ENCODE measurements at places on chromosomes 5 and 9. TPM values are rescaled to one million over a fixed set of nuclear protein-coding genes. Genes with fewer than 3 reads are reported as not detected.

DNA sequence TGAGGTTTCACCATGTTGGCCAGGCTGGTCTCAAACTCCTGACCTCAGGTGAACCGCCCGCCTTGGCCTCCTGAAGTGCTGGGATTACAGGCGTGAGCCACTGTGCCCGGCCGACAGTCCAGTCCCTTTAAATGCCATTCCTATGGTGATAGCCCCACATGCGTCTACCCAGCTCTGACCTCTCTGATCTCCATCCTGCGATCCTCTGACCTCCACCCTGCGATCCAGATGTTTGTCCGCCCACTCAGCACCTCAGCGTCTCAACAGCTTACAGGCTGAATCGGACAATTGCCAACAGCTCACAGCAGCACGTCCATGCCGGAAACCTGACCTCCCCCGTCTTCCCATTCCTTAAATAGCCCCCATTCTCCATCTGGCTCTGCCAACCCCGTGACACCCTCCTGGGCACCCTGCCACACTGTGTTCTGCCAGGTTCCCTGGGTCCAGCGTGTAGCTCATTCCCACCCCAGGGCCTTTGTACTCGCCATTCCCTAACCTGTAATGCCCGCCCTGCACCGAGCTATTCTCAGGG is 44.0 kb upstream of the RNU6ATAC start:
- peak; percentile 72 for DNase-seq

DNA sequence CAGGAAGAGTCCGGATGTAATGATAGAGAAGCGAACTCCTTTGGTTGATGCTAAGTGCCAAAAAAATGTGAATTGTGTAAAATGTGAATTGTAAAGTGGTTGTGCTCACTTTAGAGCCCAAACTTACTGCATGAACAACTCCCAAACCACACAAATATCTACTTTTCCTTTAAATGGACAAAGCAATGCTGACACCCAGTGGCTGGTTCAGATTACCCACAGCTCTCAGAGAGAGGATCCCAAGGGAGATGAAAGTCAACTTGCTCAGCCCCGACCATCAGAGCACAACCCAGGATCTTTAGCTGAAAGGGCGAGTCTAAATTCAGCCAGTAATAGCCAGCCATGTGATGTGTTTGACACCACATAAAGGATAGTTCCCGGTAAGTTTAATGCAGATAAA is 133.7 kb downstream of the NMUR2 start:
- DNase-seq, result no peak

DNA sequence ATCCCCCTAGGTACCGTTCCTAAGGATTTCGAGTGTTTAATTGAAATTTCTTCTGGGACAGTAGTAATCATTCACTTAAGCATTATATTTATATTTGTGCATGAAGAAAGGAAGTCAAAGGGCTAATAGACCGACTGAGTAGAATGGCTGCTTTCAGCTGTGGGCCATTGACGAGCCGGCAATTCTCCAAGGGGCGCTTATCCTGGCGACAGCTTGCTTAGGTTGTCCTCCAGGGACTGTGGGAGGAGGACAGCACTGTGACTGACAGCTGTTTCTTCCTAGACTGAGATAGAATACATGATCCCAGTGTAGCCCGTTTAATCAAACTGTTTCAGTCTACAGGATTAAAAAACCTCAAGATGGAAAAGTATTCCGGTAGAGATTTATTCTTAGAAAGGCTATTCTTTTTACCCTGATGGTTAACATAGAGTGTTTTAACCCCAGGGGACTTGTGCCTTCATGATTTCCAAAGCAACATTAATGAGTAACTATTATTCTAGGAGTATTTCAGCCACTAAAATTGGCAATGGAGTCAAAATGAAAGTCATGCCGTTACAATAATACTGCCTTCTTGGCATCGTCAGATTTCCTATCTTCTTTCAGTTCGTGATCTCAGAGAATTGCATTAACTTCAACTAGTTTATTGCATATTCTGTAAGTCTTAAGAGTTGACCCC is 943.1 kb upstream of the WWC1 start:
- DNase-seq, result no peak

GSN gene
- 631 TPM for total RNA-seq

DNA sequence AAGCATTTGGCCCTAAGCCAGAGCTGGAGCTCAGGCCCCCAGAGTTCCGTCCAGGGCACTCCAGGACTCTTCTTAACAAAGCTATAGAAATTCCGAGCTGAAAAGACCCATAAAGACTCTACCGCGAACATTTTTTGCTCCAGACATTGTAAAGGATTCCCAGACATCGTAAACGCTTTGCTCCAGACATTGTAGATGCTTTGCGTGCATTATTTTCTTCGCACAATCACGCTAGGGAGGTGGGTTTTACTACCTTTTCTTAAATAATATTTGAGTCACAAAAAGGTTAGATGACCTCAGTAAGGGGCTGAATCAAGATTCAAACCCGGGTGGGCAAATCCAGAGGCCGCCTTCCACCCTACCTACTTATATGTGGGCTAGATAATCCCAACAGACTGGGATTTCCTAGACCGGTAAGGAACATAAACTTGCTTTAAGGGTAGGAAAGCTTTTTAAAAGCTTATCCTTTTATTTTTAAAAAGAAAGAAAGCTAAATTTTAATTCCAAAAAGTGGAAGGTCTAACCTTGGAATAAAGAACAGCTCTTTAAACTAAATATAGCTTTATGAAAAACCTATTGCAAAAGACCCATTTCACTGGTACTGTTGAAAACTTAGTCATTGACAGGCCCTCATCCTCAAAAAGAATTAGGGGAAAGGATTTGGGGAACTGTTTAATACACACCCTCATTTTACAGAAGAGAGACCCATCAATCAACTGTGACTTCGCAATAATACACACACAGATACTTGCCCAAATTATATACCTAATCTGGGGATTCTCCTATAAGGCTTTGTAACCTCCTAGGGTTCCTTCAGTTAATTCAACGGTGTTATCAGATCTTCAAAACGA is 822 bp upstream of the TNIP1 start:
- no peak for DNase-seq

- no peak for DNase-seq
Observed at GRCh38 chr5:72760259-72760658, 56.2 kb upstream of the TNPO1 start.

DNA sequence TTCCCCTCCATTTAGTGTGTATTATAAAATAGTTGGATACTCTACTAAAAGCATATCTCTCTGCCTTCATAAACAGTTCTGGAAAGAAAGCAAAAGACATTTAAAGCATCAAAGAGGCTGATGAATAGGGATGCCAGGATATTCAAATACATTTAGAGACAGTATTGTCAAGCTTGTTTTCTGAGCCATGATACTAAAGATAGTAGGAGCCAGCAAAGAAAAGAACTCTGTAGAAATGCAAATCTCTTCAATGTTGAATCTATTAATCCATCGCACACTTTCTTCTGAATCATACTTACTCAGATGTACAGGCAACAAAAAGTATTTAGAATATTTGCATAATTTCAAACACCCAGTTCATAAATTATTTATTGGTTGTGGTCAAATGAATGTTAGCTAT is 207.1 kb upstream of the MEF2C start:
- no peak for DNase-seq

DNA sequence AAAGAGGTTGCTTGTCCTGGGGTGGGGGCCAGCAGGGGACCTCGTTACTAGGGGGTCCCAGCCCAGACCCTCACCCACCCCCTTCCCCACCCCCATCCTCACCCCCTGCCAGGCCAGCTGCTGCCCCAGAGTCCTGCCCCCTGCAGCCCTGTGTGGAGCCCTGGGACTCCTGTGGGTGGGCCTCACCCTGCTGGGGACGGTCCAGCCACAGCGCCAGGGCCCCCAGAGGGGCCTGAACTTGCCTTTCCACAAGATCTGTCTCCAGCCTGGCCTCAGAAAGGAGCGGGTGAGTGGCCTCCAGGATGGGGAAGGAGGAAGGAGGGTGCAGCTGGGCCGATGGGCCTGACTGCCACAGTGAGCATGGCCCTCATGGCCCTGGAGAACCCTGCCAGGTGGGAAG is 7.5 kb upstream of the PTGDS start:
- no peak for DNase-seq

SPACA9 gene
- total RNA-seq, result 4.6 TPM

- peak; percentile 15 for DNase-seq
Observed at GRCh38 chr5:67799732-67800234, 415.8 kb upstream of the PIK3R1 start.

- no peak for DNase-seq
Observed at GRCh38 chr5:10611290-10611689, 47.4 kb downstream of the ANKRD33B start.

DNA sequence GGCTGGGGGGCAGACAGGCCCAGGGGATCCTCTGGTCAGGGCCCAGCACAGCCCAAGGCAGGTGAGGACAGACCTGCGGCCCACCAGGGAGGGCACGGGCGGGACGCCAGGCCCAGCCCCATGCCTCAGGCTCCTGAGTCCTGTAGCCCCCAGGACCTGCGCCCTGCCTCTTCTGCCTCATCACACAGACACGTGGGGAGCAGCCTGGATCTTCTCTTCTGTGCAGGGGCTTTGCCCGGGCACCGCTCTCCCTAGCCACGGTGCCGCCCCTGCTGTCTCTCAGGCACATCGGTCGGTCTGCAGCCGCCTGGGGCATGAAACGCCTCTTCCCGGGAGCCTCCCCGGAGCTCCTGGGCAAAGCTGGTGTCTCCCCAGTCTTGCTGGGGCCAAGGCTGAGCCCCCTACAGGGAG is 40.2 kb upstream of the EGFL7 start:
- DNase-seq, result no peak

- no peak for DNase-seq
Observed at GRCh38 chr9:87871425-87872078, 11.1 kb upstream of the SPATA31E1 start.

DNAH5 gene
- 9.8 TPM for total RNA-seq

DNA sequence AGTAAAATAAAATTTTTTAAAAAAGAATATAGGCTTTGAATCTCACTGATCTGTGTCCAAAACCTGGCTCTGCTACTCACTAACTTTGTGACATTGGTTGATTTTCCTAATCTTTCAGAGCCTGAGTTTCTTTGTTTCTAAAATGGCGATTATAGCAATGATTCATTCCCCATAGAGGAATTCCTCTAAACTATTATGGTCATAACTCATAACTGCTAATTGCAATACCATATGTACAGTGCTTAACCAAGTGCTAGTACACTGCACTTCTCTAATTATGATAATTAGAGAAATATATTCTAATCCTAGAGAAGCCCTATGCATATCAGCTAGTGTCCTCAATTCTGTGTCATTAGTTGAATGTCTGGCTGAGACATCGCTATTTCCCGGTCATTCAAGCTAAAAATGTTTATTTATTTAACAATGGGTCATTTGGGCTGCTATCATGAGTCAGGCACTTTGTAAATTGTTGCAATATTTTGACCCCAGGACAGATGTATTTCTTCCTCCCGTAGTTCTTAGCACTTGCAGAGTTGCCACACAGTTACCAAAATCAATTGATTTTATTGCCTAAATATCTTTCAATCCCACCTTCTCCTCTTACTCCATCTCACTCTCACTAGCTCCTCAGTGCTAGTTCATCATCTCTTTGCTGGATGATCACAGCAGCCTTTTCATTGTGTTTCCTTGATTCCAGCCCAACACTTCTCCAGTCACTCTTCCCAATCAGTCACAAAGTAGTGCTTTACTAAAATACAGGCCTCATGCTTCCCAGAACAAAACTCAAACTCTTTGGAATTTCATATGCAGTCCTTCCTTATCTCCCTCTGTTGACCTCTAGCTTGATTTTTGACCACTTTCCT is 200.9 kb upstream of the PAPPA start:
- DNase-seq, result no peak

- DNase-seq, result no peak
Observed at GRCh38 chr9:108656566-108656965, 199.2 kb downstream of the ACTL7B start.

- no peak for DNase-seq
Observed at GRCh38 chr9:78014776-78015175, 16.8 kb downstream of the GNAQ start.

DNA sequence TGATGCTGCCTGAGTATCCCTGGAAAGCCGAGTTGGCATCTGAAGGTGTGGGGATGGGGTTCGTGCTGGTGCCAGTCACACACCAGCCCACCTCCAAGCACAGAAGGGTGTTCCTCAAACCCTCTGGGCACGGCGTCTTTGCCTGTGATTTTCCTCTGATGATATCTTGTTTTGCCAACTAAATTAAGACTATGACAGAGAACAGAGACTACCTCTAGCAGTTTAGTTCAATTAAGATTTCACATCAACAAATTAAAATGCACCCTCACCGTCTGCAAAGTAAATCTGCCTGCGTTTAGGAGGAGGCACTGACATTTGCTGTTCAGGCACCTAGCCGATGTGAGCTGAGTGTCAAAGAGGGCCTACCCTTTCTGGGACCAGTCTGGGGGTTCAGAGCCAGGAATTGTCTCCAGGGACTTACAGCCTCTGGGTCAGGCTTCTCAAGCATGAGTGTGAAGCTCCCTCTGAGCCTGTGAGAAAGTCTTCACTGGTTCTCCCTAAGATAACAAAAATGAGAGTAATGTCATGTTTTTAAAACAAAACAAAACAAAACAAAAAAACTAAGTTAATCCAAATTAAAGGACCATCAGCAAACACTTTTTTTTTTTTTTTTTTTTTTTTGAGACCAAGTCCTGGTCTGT is 55.4 kb upstream of the CTNNA1 start:
- DNase-seq, result no peak

- no peak for DNase-seq
Observed at GRCh38 chr9:71924576-71924975, 13.1 kb downstream of the C9orf85 start.

DNA sequence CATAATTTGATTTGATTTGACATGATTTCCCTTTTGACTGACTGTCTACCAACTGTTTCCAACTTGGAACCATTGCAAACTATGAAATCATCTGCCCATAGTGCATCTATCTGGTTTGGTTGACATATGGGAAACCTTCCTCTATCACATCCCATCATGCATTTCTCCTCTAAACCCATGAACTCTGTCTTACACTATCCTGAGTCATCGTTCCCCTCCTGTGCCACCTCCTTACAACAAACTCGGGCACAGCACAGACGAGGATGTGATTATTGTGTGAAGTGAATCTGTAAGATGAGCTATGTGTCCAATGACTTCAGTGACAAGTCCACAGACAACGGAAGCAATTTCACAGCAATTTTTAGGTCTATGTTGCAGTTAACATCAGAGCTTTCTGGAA is 126.1 kb downstream of the NPR3 start:
- no peak for DNase-seq

GRCh38 chr5:43893951-43894684 is 291.1 kb downstream of the NNT start:
- DNase-seq, result no peak

TPRN gene
- 15.2 TPM for total RNA-seq

FBLL1 gene
- total RNA-seq, result 0.60 TPM

GALNT12 gene
- total RNA-seq, result 7.0 TPM

DNA sequence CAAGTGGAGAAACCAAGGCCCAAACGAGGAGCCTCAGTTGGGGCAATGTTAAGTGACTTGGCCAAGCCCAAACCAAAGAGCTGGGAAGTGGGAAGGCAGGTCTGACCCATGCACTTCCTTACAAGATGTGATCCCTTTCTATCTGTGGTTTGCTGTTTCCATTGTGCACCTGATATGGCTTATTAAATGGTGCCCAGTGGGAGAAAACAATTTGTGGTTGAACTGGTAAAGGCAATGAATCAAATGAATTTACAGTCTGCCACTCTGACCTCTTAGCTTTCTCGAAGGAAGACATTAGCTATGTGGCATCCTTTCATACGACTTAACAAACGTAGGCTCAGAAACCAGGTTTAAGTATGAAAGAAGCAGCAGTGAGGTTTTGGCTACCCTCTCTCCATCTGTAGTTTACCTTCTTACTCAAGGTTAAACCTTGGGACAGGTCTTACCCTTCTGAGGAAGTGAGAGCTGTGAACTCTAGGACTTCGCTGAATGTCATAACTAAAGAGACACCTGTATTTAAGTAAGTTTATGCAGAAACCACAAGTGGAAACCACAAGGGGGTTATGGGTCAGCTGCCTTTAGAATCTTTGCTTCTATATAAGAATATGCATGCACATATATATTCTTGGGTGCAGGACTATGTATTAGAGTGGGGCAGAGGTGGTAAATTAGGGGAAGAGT is 100.5 kb upstream of the SPATA31D4 start:
- DNase-seq, result no peak

Data from ovary (tissue), 10 donors.